Fibroblast of lung (primary cell): ENCODE measurements at places on chromosomes 7 and 10. TPM values are rescaled to one million over a fixed set of nuclear protein-coding genes. Genes with fewer than 3 reads are reported as not detected.

- DNase-seq = no peak
These were observed 27.5 kb upstream of the RELN start for GRCh38 chr7:104017001-104017400.

DNA sequence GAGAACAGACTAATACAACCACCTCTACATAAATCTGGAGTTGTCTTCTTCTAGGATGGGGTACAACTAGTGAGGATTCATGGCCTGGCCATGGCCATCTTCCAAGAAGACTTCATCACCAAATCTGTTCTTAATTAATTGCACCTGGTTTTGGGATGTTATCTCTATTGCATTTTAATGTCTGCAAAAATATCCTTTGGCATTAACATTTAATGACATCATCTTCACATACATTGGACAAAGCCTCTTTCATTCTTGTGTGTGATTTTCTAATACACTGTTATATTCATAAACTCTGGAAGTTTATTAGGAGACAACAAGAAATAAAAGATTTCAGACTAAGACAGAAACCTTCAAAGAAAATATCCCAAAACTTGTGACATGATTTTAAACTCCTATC is 124.2 kb upstream of the ABCB5 start:
- no peak for DNase-seq

DNA sequence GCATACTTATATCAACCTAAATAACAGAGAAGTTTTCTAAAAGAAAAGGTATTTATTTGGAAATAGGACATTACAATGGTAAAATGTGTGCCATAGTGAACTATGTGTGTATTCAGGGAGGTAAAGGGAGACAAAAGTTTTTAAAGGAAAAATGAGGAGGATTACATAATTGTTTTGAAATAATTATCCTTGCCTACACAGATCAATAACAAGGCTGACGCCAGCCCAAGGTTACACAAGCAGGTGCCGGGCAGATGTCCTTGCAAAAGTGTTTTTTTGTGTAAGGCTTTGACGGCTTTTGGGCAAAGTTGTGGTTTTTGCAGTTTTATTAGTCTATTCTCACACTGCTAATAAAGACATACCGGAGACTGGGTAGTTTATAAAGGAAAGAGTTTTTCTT is 22.7 kb upstream of the SLC35B4 start:
- DNase-seq = no peak

- DNase-seq = no peak
These were observed 694.8 kb downstream of the KCNMA1 start for GRCh38 chr10:76942628-76943416.

DNA sequence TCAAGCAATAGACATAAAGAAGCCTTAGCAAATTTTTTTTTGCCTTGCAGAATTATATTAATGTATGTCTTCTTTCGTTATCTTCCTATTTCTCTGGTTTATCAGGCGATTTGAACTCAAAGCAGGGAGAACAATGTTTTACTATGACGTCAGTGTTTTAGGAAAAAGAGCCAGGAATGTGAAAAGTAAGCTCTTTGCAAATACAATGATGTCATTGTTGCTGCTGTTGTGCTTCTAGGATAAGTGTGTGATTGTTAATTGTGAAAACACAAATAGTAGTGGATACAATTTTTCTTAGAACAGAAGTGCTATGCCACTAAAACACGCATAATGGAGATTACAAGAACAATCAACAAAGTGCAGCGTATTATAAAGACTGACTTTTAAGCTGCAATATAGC is 9.5 kb upstream of the AUTS2 start:
- no peak for DNase-seq

DNA sequence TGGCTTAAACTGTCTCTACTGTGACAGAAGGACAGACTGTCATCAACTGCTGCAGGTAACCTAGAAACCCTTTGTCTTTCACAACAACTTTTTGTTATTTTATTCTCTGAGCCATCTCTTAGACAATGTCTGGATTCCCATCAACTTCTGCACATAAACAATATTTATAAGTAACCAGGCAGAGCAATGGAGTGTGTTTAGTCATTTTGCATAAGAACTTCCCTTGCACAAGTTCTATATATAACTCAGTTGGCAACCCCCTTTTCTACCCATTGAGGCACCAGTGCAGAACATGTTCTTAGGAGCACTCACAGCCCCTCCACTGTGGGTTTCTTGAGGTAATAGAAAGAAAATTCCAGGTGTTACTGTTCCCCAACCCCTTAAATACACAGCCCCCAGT is 65.0 kb upstream of the IL6 start:
- no peak for DNase-seq

GRCh38 chr7:79464051-79464450 is 10.6 kb upstream of the MAGI2 start:
- DNase-seq = no peak

DNA sequence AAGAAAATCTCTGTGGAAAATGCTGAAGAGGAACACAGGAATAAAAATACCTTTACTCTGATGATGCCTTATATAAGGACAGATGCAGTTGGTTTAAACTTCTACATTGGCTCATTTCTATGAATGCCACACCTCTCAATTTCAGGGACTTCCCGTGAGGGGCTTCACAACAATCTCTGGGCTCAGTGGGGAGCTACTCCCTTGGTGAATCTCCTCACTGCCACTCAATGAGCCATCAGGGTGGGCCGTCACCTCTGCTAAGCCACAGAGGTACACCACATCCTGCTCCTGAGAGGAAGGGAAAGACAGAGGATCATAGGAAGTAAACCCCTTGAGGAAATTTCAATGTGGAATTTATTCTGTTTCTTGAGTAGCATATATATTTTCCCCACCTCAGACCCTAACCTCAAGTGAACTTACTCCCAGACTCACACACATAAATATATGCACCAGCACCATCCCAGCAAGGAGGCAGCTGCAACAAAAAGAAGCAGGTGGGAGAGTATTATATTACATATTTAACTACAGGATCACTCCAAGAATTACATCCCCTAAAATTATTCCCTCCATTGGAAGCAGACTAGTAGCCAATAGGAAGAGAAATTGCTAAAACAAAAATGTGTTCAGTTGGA is 63.3 kb upstream of the PRSS1 start:
- DNase-seq = no peak

DNA sequence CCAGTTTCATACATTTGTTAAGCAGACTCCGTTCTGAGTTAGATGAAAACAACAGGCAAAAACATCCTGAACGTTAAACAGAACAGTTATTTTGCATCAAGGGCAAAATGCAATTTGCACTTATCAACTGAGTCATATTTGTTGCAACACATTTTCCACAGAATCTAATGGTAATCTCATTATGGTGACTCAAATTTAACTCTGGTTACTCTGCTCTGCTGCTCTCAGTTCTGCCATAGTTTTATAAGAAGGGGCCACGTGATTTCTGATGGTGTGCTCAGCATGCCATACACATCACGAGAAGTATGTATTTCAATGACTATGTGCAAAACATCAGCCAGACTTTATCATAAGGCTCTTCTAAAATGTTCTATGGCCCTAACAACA is 148.8 kb downstream of the CHCHD3 start:
- DNase-seq = peak; percentile 84

DNA sequence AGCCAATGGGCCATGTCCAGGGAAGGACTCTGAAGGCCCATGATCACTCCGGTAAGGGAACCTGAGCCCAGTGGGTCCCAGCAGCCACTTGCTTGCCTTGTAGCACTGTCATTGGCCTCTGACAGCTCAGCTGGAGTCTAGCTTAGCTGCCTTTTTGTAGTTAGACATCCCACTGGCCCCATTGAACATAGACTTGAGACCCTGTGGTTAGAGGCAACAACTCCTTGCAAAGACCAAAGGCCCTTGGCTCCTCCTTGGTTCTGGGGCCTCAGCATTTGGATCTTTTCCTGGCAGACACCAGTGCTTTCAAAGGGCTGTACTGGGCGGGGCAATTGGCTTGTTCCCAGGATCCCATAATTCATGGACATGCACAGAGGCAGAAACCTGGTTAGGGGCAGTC is 321.2 kb downstream of the CXCL12 start:
- no peak for DNase-seq

GRCh38 chr10:1287971-1288401 is 231.8 kb downstream of the WDR37 start:
- DNase-seq = no peak

DNA sequence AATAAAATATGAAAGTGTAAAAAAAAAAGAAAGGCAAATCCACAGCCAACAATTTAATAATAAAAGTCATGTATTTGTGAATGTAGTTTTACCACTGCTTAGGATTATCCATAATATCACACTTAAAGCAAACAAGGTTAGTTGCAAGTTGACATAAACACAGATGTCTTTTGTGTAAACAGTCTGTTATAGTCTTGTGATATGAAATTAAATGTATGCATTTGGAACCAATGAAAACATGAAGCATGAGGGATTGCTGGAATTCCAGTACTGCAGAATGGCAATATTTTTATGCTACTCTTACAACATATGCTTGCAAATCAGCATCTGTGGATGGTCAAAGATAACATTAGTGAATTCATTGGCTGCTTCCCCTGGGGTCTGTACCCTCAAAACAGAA is 148.1 kb downstream of the DNAJB9 start:
- peak; percentile 49 for DNase-seq

- no peak for DNase-seq
These were observed 42.7 kb upstream of the PPIF start for GRCh38 chr10:79304479-79305087.

- DNase-seq = no peak
These were observed 59.5 kb downstream of the LARP4B start for GRCh38 chr10:871951-872403.

- peak; percentile 28 for DNase-seq
These were observed 31.4 kb upstream of the ZNF32 start for GRCh38 chr10:43680035-43680434.

DNA sequence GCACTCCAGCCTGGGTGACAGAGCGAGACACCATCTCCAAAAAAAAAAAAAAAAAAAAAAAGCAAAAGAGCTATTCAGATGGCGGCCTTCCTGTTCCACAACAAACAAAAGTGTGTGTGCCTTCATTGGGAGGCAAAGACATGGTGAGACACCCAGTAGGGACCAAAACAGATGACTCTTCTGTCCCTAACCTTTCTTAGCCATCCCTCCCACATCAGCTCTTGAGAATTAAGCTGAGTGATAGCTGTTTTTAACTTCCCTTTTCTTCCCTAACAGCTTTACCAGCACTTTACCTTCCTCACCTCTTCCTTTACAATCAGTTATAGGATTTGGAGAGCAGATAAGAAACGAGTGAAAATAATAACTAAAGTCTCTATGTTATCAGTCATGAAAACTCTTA is 48.2 kb downstream of the ARMH3 start:
- DNase-seq = no peak

DNA sequence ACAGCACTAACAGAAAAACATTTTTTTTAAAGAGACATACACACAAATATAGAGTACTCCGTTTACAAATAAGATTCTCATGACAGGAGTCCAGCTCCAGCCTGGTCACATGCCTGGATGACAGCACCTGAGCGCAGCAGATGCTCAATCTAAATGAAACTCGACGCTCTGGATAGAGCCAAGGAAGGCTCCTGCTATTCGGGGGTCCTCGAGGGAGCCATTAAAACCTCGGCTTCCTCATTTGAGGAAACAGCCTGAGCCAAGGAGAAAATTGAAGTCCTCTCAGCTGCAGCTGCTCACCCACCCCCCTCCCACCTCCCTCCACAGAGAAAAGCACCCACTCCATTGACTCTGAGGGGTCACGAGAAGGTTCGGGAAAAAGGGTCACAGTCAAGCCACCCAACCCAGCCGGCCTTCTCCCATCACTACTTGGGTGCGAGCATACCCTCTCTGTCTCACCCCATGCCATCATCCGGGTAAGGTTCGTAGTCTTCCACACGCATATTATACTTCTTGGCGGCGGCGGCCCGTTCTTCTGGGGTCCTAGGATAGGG is 673 bp downstream of the NDUFB8 start:
- DNase-seq = no peak

DNA sequence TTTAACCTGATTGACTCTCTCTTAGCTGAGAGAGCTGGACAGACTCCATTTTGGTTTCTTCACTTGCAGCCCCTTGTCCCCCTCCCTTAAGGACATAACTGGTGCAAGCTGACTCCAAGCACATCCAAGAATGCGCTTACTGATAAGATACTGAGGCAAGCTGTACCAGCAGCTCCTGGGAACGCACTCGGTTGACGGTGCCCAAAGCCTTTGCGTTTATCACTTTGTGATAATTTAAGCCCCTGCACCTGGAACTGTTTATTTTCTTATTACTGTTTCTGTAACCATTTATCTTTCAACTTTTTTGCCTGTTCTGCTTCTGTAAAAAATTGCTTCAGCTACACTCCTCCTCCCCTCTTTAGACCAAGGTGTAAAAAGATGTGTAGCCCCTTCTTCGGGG is 8.5 kb downstream of the AKR1B15 start:
- DNase-seq = no peak

GRCh38 chr7:48035301-48035966 is at the start of gene C7orf57:
TSS of gene C7orf57 (plus strand) at chr7:48035543. CDS start at chr7:48036309, 766 bp downstream.
- DNase-seq = peak; percentile 87

GRCh38 chr10:10869592-10869991 is 148.1 kb upstream of the CELF2 start:
- DNase-seq = peak; percentile 14

GRCh38 chr10:13961853-13962252 is 368.9 kb downstream of the FRMD4A start:
- no peak for DNase-seq

DNA sequence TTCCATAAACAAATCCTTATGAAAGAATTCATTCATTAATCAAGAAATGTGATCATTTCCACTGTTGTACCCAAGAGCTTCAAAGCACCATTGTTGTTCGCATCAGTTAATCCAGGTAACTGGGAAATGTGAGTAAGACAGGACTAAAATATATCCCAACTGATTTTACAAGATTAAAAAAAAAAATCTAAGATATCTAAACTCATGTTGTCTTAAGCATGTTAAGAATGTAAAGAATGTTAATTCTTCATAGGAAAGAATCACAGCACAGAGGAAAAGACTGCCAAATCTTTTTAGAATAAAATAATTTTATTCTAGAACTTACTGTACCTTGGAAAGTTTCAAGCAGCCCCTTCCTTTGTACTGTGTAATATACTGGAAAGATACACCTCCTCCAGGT is 16.4 kb downstream of the FZD1 start:
- peak; percentile 30 for DNase-seq

RELN gene
- 0.33 and 1.8 TPM in 2 replicates for total RNA-seq

ADAM12 gene
- total RNA-seq = 21.0 and 33.9 TPM in 2 replicates

TAS2R3 gene
- total RNA-seq = 1.3 and 2.8 TPM in 2 replicates

CALML3 gene
- not detected in 2 replicates for total RNA-seq

NSUN6 gene
- 9.4 and 11.8 TPM in 2 replicates for total RNA-seq

SCART1 gene
- 1.3 and 2.5 TPM in 2 replicates for total RNA-seq

HIPK2 gene
- total RNA-seq = 9.2 and 11.1 TPM in 2 replicates

ETV1 gene
- 12.8 and 26.4 TPM in 2 replicates for total RNA-seq

PNLIP gene
- not detected in 2 replicates for total RNA-seq

RPEL1 gene
- total RNA-seq = 0.17 and 0.26 TPM in 2 replicates

PTPRN2 gene
- 0.77 and 1.2 TPM in 2 replicates for total RNA-seq

C10orf62 gene
- not detected in 2 replicates for total RNA-seq

ASB10 gene
- not detected in 2 replicates for total RNA-seq

CYP3A7 gene
- total RNA-seq = 23.9 and 37.8 TPM in 2 replicates

POU6F2 gene
- total RNA-seq = under 0.01 TPM in 1 of 2 replicates, not detected in the other

PLPP4 gene
- total RNA-seq = 0.26 and 1.2 TPM in 2 replicates

ECD gene
- total RNA-seq = 18.2 and 22.0 TPM in 2 replicates
